GM12892 (cell line): ENCODE measurements at places on chromosomes 3 and 15.

- no peak for DNase-seq
Measured at GRCh38 chr15:35738370-35738769, 192.4 kb upstream of the DPH6 start.

GRCh38 chr15:89998141-89998661, 2.9 kb upstream of the ZNF710 start:
- no peak for DNase-seq

DNA sequence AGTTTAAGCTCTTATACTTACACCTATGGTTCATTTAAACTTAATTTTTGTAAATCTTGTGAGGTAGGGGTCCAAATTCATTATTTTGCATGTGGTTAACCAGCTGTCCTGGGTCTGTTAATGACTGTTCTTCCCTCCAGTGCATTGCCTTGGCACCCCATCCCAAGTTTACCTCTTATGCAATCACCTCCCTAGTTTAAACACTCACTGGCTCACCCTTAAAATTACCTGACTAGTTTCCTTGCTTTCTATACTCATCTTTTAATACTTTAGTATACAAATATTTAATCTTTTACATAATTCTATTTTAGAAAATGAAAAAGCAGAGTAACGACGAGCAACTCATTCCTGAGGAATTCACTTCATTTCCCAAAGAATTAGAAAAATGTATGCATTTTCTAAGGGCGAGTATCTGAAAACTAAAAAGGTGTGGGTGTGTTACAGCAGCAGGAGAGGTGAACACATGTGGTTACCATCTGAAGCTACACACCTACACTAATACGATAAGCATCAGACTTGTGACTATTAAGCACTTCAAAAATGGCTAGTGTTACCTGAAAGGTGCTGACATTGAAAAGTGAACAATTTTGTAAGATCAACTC, 33.7 kb downstream of the TJP1 start:
- no peak for DNase-seq

DNA sequence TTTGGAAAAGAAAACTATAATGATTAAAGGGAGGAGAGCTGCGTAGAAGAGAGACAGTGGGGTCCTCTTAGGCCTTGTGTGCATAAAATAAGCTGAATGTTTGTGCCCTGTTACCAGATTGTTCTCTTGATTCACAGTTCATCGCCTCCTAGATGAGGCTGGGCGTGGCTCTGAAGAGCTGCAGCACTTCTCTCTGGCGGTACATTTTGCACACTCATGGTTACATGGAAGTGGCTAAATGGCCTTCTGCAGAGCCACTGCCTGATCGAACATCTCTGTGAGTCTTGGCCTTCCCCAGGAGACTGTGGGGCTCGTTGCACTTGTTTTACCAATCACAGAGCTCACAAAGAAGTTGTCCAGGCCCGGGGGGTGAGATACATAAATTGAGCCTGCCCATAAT, 208.8 kb downstream of the GABRG3 start:
- no peak for DNase-seq

- DNase-seq, result no peak
Measured at GRCh38 chr3:124277144-124277890, 285.4 kb upstream of the ROPN1 start.

- no peak for DNase-seq
Measured at GRCh38 chr3:16343101-16343500, 78.1 kb downstream of the OXNAD1 start.

- peak; percentile 48 for DNase-seq
Measured at GRCh38 chr15:67967871-67968431, 86.2 kb upstream of the PIAS1 start.

- no peak for DNase-seq
Measured at GRCh38 chr3:21944251-21944650, 193.2 kb upstream of the ZNF385D start.

- no peak for DNase-seq
Measured at GRCh38 chr15:64180235-64180824, 17.5 kb upstream of the PPIB start.
